ENCODE measurements at places on chromosomes 16 and 17. TPM values are rescaled to one million over a fixed set of nuclear protein-coding genes. Genes with fewer than 3 reads are reported as not detected.

GRCh38 chr16:85675251-85675874, 13.4 kb downstream of the GINS2 start:
- H3K36me3 ChIP-seq, result peaks cover 19% of the 10 kb centered on the region
- H3K27ac ChIP-seq, result no peak overlapping the region
- H3K4me1 ChIP-seq, result no peaks in the 10 kb centered on the region
- H3K27me3 ChIP-seq, result no peaks in the 10 kb centered on the region
- no peak for DNase-seq
- H3K4me3 ChIP-seq, result no peak overlapping the region

The TMEM100 gene
- not detected for total RNA-seq

- no peaks in the 10 kb centered on the region for H3K36me3 ChIP-seq
- no peaks in the 10 kb centered on the region for H3K27me3 ChIP-seq
- DNase-seq, result no peak
- H3K4me1 ChIP-seq, result no peaks in the 10 kb centered on the region
- H3K4me3 ChIP-seq, result no peak overlapping the region
Observed at GRCh38 chr17:9487406-9487805, 88.2 kb downstream of the STX8 start.

- no peak overlapping the region for H3K4me3 ChIP-seq
- no peak for DNase-seq
- H3K27ac ChIP-seq, result no peak overlapping the region
Observed at GRCh38 chr17:61174310-61174709, 225.3 kb upstream of the TBX2 start.

The INPP5K gene
- 41.9 TPM for total RNA-seq

DNA sequence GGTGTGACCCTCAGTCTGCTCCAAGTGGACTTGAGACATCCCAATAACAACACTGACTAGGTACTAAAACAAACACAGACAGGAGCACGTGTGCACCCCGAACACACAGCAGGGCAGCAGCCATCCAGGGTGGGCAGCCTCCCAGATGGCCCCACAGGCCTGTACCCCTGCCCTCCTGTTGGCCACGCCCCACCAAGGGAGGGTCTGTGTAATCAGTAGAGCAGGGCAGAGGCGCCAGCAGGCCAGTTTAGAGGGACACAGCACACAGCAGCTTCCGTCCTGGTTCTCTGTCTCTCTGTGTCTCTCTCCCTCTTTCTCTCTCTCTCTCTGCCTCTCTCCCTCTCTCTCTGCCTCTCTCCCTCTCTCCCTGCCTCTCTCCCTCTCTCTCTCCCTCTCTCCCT, 21.4 kb downstream of the ACTG1 start:
- no peaks in the 10 kb centered on the region for H3K4me1 ChIP-seq
- DNase-seq, result no peak
- H3K27ac ChIP-seq, result no peak overlapping the region
- no peak overlapping the region for H3K4me3 ChIP-seq

DNA sequence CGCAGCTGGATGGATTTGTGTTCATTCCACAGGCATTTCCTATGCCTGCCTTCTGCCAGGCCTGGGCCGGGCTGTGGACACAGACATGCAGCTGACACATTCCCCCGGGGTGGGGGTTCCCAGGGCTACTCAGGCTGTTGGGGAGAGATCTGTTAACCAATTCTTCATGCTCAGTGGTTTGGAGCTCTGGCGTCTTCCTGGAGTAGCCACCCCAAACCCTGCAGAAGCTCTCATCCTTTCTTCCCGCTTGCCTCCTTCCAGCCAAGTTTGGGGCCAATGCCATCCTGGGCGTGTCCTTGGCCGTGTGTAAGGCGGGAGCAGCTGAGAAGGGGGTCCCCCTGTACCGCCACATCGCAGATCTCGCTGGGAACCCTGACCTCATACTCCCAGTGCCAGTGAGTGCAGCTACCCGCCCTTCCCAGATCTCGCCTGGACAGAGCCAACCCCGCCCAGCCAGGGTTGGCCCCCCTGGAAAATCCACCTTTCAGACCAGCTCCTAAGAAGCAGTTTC, 2.6 kb downstream of the ENO3 start:
- no peak overlapping the region for H3K4me3 ChIP-seq
- DNase-seq, result no peak
- H3K4me1 ChIP-seq, result peaks cover 16% of the 10 kb centered on the region
- no peaks in the 10 kb centered on the region for H3K36me3 ChIP-seq
- H3K27me3 ChIP-seq, result no peaks in the 10 kb centered on the region

The RRAD gene
- 0.24 TPM for total RNA-seq

GRCh38 chr17:35554668-35555067, 6.0 kb downstream of the SLFN14 start:
- H3K4me1 ChIP-seq, result no peaks in the 10 kb centered on the region
- H3K36me3 ChIP-seq, result no peaks in the 10 kb centered on the region
- peaks cover 37% of the 10 kb centered on the region for H3K27me3 ChIP-seq
- no peak overlapping the region for H3K4me3 ChIP-seq
- no peak for DNase-seq

GRCh38 chr16:17330044-17330443, 140.7 kb downstream of the XYLT1 start:
- no peaks in the 10 kb centered on the region for H3K4me1 ChIP-seq
- H3K4me3 ChIP-seq, result no peak overlapping the region
- no peak overlapping the region for H3K27ac ChIP-seq
- DNase-seq, result no peak
- peaks cover 7% of the 10 kb centered on the region for H3K27me3 ChIP-seq

The GPR139 gene
- not detected for total RNA-seq

The PRSS21 gene
- total RNA-seq, result 77.4 TPM

DNA sequence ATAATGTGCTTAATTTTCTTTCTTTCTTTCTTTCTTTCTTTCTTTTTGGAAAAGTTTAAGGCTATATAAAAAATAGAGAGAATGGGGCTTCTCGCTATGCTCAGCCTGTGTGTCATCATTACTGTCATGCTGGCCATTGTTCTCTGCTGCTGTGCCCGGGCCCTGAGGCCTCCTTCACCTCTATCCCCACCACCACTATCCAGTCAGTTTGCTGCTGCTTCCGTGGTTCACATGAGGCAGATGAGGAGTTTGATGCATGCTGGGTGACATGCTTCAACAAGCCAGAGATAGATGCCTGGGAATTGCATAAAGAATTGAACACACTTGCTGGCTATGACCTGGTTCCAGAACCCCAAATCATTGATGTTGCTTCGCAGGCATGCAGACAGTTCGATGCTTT, 36.3 kb downstream of the PITPNC1 start:
- DNase-seq, result no peak
- H3K27ac ChIP-seq, result no peak overlapping the region
- H3K4me3 ChIP-seq, result no peak overlapping the region
- no peaks in the 10 kb centered on the region for H3K27me3 ChIP-seq

The PCGF2 gene
- 26.9 TPM for total RNA-seq

GRCh38 chr17:74282587-74283370, 8.7 kb downstream of the DNAI2 start:
- no peaks in the 10 kb centered on the region for H3K36me3 ChIP-seq
- no peak for DNase-seq
- no peak overlapping the region for H3K27ac ChIP-seq
- H3K4me1 ChIP-seq, result no peaks in the 10 kb centered on the region

- peaks cover 47% of the 10 kb centered on the region for H3K27me3 ChIP-seq
- H3K4me3 ChIP-seq, result no peak overlapping the region
- H3K27ac ChIP-seq, result no peak overlapping the region
Observed at GRCh38 chr17:8914554-8914953, 47.1 kb upstream of the PIK3R6 start.

GRCh38 chr17:49266233-49266632, 35.6 kb upstream of the PHOSPHO1 start:
- H3K4me3 ChIP-seq, result no peak overlapping the region
- DNase-seq, result no peak
- H3K4me1 ChIP-seq, result no peaks in the 10 kb centered on the region
- H3K27ac ChIP-seq, result no peak overlapping the region
- H3K36me3 ChIP-seq, result no peaks in the 10 kb centered on the region

GRCh38 chr17:1959871-1960544, 65.1 kb downstream of the RTN4RL1 start:
- H3K4me3 ChIP-seq, result no peak overlapping the region
- DNase-seq, result no peak
- no peaks in the 10 kb centered on the region for H3K27me3 ChIP-seq

DNA sequence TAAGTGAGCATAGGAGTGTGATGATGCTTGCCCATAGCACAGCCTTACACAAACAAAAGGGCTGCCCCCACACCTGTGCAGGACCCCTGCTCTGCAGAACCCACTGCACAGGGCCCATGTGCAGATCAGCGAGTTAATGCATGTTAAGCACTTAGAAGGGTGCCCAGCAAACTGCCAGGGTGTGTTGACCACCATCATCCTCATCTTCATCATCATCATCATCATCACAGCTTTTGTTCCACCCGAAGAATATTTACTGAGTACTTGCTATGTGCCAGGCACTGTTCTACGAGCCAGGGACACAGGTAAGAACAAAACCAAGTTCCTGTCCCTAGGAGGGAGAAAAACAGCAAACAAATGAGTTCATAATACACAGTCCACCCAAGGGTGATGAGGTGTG, 11.9 kb downstream of the WFDC1 start:
- DNase-seq, result no peak
- H3K4me1 ChIP-seq, result no peaks in the 10 kb centered on the region
- 0 out of 2 replicates have a peak, but pooled peaks cover 4% of the 10 kb centered on the region for H3K27me3 ChIP-seq
- no peak overlapping the region for H3K4me3 ChIP-seq
- H3K36me3 ChIP-seq, result no peaks in the 10 kb centered on the region

The KRTAP1-5 gene
- not detected for total RNA-seq

DNA sequence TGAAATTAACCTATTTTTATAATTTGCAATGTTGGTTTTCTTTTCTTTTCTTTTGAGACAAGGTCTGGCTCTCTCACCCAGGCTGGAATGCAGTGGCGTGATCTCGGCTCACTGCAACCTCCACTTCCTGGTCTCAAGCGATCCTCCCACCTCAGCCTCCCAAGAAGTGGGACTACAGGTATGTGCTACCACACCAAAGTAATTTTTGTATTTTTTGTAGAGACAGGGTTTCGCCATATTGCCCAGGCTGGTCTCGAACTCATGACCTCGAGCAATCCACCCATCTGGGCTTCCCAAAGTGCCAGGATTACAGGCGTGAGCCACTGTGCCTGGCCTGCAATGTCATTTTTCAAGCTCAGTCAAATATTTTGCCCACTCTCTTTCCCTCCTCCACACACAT, 36.0 kb downstream of the MYH11 start:
- H3K4me1 ChIP-seq, result no peaks in the 10 kb centered on the region
- H3K27me3 ChIP-seq, result peaks cover 19% of the 10 kb centered on the region
- no peak for DNase-seq
- no peak overlapping the region for H3K4me3 ChIP-seq
- no peaks in the 10 kb centered on the region for H3K36me3 ChIP-seq

- peaks cover 25% of the 10 kb centered on the region for H3K4me1 ChIP-seq
- no peak for DNase-seq
- H3K27me3 ChIP-seq, result no peaks in the 10 kb centered on the region
- H3K27ac ChIP-seq, result no peak overlapping the region
- no peaks in the 10 kb centered on the region for H3K36me3 ChIP-seq
Observed at GRCh38 chr17:38575781-38576180, 30.0 kb downstream of the SRCIN1 start.

- no peak for DNase-seq
- peak overlapping the region; percentile 84 for H3K4me3 ChIP-seq
- H3K27ac ChIP-seq, result no peak overlapping the region
- no peaks in the 10 kb centered on the region for H3K27me3 ChIP-seq
- H3K4me1 ChIP-seq, result peaks cover 10% of the 10 kb centered on the region
Observed at GRCh38 chr17:60135951-60136666, 13.7 kb upstream of the CA4 start.

The SNAI3 gene
- 2.0 TPM for total RNA-seq

The TMEM11 gene
- 34.2 TPM for total RNA-seq

The SRCIN1 gene
- 16.7 TPM for total RNA-seq

DNA sequence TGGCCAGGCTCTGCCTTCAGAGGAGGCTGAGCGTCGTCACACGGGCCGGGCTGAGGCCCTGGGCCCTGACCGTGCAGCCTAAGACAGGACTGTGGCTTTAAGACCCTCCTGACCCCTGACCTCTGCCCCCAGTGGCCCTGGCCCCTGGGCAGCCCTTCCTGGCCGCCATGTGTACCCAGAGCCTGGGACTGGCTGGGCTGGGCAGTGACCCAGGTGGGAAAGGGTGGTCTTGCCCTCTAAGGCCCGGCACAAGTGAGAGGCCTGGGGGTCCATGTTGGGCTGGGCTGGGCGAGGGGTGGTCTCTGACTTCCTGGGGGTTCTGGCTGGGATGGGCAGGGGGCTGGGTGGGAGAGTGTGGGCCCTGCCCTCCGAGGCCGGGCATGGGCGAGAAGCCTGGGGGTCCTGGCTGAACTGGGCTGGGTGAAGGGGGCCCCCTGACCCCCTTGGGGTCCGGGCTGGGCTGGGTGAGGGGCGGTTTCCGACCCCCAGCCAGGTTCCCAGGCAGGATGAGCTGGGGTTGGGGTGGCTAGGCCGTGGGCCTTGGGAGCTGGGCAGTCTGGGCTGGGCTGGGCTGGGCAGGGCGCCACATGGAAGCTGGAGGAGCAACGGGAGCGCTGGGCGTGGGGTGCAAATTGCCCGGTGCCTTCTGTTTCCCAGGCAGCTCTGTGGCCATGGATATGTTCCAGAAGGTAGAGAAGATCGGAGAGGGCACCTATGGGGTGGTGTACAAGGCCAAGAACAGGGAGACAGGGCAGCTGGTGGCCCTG, at the start of gene CDK3:
TSS of gene CDK3 (plus strand) at position 101 of the 767 bp plus-strand sequence. CDS start at position 672, 571 bp downstream.
- no peak for DNase-seq
- H3K4me3 ChIP-seq, result no peak within 1 kb of the TSS
- no peaks in the 10 kb centered on the region for H3K36me3 ChIP-seq
